Naive thymus-derived CD8-positive, alpha-beta T cell (primary cell): ENCODE measurements at places on chromosomes 2 and 18.

DNA sequence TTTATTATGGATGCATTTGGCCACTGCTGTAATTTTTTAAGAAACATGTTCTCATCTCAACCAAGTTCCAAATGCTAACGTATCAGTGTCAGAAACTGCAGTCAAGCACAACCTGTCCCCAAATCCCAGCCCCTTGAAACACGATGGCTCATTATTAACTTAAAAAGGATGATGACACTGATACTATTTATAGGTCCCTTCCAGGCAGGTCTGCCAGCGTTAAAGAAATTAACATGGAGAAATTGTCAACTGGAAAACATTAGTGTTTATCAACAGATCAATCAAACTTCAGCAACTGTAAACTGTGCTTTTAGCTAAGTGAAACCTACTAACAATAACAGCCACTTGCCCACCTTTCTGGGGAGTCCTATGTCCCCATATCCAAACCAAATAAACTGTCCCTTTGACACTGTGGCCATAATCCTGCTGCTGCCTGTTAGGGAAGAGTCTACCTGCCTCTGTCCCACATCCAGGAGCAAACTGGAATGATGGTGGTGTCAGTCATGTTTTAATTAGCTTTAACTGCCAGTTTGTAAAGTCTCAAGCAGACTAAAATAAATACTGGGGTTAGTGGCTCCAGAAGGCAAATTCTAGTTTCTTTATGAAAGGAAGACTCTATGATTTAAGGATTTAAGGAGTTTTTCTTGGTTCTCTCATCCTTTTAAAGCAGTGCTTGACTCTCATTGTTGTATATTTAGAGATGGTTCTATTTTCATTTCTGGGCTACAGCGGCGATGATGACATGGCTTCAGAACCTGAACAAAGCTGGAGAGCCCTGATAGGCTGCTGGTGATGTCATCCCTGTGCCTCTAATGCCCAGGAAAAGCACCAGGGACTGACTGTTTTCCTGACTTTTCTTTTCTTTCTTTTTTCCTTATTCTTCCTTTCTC, 583.6 kb upstream of the PIK3C3 start:
- no peak for DNase-seq

DNA sequence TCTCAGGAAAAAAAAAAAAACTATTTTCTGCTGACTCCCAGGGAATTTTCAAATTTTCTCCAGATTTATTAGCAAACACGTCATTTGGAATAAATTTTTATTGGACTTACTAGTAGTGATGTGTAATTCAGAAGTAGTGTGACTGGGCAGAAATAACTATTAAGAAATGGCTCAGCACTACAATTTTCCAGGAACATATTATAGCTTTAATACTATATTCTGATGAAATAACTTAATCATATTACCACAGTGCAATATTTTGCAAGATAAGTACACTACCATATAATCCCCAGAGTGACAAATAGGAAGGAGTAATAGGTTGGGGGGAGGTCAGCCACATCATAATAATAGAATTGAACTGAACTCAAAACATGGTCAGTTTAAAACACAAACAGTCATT, 19.7 kb upstream of the TNFAIP6 start:
- no peak for DNase-seq

DNA sequence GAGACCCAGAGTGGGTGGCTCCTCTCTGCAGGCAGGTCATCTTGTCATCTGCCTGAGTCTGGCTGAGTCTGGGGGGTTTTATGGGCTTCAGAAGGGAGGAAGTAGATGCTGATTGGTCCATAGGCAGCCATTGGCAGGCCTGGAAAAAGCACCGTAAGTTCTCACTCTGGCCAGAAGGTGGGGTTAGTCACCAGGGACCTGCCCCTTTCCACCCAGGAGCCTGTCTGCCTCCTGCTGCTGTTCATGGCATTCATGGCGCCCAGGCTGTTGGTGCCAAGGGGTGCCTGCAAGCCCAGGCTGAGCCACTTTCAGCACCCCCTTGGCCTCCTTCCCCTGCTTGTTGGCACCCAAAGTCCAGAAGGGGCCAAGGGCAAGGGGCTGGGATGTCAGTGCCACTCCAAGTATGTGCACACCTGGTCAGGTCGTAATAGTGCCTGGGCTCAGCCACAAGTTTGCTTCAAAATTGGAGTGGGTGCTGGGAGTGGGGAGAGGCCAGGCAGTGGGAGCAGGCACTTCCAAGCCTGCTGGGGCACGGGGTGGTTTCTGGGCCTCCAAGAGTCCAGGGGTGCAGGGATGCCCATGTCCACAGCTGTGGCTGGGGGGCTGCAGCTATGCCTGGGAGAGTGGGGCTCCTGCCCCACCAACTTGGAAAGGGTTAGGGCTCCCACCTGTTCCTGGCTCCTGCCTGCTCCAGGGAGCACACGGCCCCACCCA, 178.1 kb downstream of the FAM210A start:
- DNase-seq = no peak

DNA sequence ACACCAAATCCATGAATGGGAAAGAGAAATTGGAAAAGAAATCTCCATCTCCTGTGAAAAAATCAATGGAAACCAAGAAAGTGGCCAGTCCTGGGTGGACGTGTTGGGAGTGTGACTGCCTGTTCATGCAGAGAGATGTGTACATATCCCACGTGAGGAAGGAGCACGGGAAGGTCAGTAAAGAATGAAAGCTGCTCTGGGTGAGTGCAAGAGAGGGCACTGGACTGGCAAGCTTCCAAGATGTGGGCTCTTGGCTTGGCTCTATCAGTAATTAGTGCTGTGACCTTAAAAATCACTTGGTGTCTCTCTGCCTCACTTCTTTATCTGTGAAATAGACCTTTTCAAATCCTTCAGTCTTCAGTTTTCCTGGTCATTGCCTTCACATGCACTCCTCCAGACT, 89.0 kb downstream of the ZNF532 start:
- no peak for DNase-seq

DNA sequence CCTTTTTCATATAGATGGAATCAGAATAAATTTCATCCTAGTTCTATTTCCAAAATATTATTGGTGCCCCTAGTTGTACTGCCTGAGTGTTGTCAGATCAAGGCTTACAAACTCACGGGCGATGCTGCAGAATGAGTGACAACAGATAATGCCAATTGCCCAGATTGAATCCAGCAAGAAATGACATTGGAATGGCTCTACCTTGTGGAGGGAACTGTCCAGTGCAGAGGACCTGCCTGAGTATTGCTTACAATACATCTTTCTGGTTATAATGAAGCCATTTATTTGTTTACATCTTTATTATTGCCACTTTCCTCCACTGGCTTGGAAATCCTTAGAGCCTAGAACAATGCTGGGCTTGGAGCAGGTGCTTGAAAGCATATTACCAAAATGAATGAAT, 7.8 kb upstream of the IL1R2 start:
- no peak for DNase-seq

GRCh38 chr2:9262671-9263171, 56.1 kb downstream of the ASAP2 start:
- DNase-seq = no peak
